ENCODE measurements at places on chromosomes 7 and 10.

GRCh38 chr7:153852261-153852660 is 199.9 kb upstream of the DPP6 start:
- no peaks in the 10 kb centered on the region for H3K4me1 ChIP-seq
- no peak overlapping the region for H3K4me3 ChIP-seq
- no peaks in the 10 kb centered on the region for H3K36me3 ChIP-seq
- no peaks in the 10 kb centered on the region for H3K27me3 ChIP-seq

DNA sequence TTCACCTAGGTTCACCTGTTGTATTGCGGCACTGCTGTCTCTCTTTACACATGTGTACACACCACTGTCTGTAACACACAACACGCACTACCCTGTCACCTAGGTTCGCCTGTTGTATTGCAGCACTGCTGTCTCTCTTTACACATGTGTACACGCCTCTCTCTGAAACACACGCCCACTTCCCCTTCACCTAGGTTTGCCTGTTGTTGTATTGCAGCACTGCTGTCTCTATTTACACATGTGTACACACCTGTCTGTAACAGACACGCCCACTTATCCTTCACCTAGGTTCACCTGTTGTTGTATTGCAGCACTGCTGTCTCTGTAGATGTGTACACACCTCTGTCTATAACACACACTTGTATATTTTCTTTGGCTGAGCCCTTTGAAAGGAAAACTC is 51.5 kb downstream of the WDR37 start:
- H3K36me3 ChIP-seq = peaks cover 86% of the 10 kb centered on the region
- H3K27me3 ChIP-seq = no peaks in the 10 kb centered on the region
- no peak overlapping the region for H3K27ac ChIP-seq

DNA sequence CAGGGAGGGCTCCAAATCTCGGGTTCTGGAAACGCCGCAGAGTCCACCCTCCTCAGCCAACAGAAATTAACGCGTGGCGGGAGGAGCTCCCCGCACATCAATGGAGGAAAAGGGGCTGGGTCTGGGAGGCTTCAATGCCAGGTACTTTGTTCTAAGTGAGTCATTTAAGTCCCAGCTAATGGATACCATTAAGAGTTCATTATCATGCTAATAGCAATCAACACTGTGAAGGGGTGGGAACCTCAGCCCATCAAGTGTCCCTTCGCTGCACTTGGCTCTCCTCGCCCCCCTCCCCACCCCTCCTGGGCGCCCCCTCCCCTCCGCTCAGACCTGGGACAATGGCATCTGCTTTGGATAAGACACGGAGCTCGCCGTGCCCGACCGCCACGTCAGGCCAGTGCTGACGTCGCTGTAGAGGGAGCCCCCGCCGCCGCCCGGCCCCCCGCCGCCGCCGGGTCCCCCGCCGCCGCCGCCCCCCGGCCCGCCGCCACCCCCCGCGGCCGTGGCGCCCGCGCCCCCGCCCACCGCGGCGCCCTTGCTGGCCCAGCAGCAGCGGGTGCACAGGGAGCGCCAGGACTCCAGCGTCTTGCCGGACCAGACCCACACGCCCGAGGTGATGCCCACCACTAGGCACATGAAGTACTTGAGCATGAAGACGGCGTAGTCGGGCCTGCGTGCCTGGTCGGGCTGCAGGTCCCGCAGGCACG is 2.9 kb downstream of the FZD8 start:
- peak overlapping the region; percentile 56 for H3K4me3 ChIP-seq
- H3K27ac ChIP-seq = no peak overlapping the region
- H3K4me1 ChIP-seq = peaks cover 15% of the 10 kb centered on the region
- H3K36me3 ChIP-seq = no peaks in the 10 kb centered on the region

DNA sequence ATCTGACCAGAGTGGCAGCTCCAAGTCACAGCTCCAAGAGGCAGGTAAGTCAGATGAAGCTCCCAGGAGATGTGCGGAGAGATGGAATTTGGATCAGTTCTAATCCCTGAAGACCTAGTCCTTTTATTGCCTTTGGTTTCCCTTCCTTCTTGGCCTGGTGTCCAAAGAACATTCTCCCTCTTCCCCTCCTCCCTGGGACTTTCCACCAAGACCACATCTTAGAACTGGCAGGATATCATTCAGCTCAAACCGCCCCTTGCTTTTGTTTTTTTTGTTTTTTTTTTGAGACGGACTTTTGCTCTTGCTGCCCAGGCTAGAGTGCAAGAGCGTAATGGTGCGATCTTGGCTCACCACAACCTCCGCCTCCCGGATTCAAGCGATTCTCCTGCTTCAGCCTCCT is 190.8 kb downstream of the GFRA1 start:
- H3K4me1 ChIP-seq = no peaks in the 10 kb centered on the region
- no peak overlapping the region for H3K4me3 ChIP-seq
- H3K27me3 ChIP-seq = no peaks in the 10 kb centered on the region

GRCh38 chr7:144386741-144387140 is 16.8 kb downstream of the NOBOX start:
- no peak for DNase-seq
- H3K4me1 ChIP-seq = no peaks in the 10 kb centered on the region
- H3K4me3 ChIP-seq = no peak overlapping the region
- no peaks in the 10 kb centered on the region for H3K27me3 ChIP-seq
- H3K36me3 ChIP-seq = no peaks in the 10 kb centered on the region
- H3K27ac ChIP-seq = no peak overlapping the region

DNA sequence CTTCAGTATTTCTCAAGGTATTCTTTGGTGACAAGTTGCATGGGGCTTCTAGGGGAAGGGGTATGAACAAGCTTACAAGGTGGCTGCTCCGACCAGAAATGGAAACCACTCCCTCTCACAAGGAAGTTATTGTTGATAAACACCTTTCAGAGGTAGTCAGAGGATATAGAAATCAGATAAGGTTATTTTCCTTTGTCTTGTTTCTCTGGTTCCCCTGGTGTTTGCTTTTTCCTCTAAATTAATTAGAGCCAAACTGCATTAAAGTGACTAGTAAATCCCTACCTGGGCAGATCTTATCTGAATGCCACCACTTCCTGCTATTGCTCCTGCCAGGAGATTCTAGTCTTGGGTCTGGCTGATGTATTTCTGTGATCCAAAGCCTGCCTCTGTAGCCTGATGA is 725.4 kb downstream of the INHBA start:
- H3K4me1 ChIP-seq = no peaks in the 10 kb centered on the region
- no peaks in the 10 kb centered on the region for H3K27me3 ChIP-seq
- no peak overlapping the region for H3K4me3 ChIP-seq
- no peaks in the 10 kb centered on the region for H3K36me3 ChIP-seq
- H3K27ac ChIP-seq = no peak overlapping the region

DNA sequence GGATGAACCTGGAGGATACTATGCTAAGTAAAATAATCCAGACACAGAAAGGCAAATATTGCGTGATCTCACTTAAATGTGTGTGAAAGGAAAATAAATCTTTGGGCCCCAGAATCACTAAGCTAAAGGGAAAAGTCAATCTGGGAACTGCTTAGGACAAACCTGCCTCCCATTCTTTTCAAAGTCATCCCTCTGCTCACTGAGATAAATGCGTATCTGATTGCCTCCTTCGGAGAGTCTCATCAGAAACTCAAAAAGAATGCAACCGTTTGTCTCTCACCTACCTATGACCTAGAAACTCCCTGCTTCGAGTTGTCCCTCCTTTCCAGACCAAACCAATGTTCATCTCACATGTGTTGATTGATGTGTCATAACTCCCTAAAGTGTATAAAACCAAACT is 40.1 kb upstream of the LAMB4 start:
- DNase-seq = no peak
- no peaks in the 10 kb centered on the region for H3K27me3 ChIP-seq
- no peaks in the 10 kb centered on the region for H3K36me3 ChIP-seq
- H3K4me3 ChIP-seq = no peak overlapping the region

- H3K27ac ChIP-seq = no peak overlapping the region
- no peaks in the 10 kb centered on the region for H3K27me3 ChIP-seq
- no peak overlapping the region for H3K4me3 ChIP-seq
- DNase-seq = no peak
Observed at GRCh38 chr7:148222721-148223120, 367.8 kb upstream of the C7orf33 start.

DNA sequence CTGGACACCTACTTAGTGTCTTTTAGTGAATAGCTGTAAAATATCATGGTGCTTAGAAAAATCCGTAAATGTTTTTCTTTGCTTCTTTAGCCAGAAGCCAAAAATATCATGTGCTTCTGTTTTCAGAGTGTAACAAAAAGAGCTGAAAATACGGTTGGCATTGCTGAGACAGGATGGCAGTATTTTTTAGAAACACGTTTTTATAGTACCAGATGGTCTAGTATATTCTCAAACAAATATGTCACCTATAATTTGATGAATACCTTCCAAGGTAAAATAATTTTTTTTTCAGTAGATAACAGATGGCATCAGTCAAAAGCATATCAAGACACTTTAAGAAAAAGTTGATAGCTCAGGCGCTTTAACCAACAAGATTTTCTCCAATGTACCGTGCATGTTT is 326.6 kb downstream of the PHF14 start:
- no peaks in the 10 kb centered on the region for H3K36me3 ChIP-seq
- H3K4me1 ChIP-seq = no peaks in the 10 kb centered on the region
- no peak for DNase-seq
- no peak overlapping the region for H3K4me3 ChIP-seq
- H3K27ac ChIP-seq = no peak overlapping the region

DNA sequence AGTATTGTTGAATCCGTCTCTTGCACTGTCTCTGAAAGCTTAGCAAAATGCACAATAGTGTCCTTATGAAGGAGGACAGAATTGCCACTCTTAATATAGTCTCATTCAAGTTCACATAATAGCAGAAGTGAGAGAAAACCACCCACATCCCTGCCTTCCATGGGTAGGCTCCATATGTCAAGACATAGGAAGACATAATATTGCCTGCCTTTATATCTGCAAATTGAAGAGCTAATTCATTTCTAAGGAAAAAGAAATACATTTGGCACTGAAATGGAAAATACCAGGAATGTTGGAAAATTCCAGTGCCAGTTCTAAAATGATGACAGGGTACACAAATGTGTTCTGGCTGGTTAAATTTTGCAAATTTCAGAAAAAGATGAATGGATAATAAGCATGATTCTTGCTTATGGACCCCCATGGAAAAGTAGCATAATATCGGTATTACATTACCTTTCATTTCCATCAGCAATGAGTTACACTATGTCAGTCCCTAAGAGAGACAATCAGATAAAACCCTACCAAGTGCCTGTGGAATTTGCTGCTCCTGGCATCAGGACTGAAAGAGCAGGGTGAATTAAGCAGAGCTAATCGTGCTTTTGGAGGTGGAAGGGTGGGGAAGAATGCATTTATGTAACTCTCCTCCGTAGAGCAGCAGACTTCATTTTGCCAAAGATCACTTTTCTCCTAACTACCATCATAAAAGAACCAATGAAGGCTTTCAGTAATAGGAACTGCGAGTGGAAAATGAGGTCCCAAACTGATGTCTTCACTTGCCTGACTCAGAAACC is 312.6 kb downstream of the FGFR2 start:
- H3K36me3 ChIP-seq = no peaks in the 10 kb centered on the region
- H3K27me3 ChIP-seq = no peaks in the 10 kb centered on the region
- H3K4me1 ChIP-seq = peaks cover 6% of the 10 kb centered on the region
- no peak overlapping the region for H3K27ac ChIP-seq

DNA sequence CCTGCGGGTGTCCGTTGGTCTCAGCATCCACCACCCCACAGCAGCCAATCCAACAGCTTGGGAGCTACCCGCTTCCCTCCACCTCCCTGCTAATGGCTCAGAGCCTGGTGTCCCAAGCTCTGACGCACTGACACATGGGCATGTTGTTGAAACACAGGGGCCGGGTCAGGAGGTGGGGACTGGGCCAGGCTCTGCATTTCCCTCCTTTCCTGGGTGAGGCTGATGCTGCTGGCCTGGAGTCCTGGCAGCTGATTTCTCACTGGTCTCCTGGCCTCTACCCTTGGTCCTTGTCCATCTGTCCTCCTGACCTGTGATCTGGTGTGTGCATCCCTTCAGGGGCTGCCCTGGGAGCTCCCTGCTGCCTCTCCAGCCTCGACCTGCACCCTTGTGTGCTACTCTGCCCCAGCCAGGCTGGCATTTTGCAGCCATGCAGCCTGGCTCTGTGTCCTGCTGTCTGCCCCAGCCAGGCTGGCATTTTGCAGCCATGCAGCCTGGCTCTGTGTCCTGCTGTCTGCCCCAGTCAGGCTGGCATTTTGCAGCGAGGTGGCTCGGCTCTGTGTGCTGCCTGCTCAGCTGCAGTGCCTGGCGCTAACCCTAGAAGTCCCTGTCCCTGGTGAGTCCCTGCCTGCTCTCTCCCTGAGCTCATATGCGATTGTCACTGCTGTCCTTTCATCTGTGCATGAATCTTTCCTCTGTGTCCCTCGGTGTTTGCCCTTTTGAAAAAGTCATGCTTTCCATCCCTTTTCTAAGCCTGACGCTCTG is 14.0 kb downstream of the AMZ1 start:
- H3K27ac ChIP-seq = no peak overlapping the region
- no peaks in the 10 kb centered on the region for H3K36me3 ChIP-seq
- no peak overlapping the region for H3K4me3 ChIP-seq

GRCh38 chr10:93996551-93996950 is 2.8 kb downstream of the PLCE1 start:
- no peak for DNase-seq
- peaks cover 29% of the 10 kb centered on the region for H3K27me3 ChIP-seq
- no peak overlapping the region for H3K27ac ChIP-seq
- H3K4me3 ChIP-seq = no peak overlapping the region

DNA sequence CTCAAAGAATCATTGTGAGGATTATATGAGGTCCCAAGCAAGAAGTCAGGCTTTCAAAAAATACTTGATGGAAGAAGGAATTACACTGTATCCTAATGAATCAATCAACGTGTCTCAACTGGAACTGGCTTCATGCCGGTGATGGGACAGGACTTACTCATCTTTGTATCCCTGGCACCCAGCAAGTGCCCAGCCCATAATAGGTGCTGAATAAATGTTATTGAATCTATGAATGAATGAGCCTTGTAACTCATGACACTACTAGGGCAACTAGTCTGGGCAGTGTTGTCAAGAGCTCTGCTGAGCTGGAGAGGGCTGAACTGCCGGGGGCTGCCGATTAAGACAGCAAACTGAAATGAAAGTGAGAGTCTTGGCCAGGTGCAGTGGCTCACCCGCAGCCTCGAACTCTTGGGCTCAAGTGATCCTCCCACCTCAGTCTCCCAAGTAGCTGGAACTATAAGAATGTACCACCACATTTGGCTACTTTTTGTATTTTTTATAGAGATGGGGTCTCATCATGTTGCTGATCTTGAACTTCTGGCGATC is 87.2 kb upstream of the KIF5B start:
- H3K27ac ChIP-seq = no peak overlapping the region
- H3K36me3 ChIP-seq = no peaks in the 10 kb centered on the region
- DNase-seq = no peak
- peaks cover 21% of the 10 kb centered on the region for H3K4me1 ChIP-seq
- H3K27me3 ChIP-seq = no peaks in the 10 kb centered on the region

- H3K4me1 ChIP-seq = no peaks in the 10 kb centered on the region
- DNase-seq = no peak
- no peaks in the 10 kb centered on the region for H3K27me3 ChIP-seq
- no peaks in the 10 kb centered on the region for H3K36me3 ChIP-seq
- H3K27ac ChIP-seq = no peak overlapping the region
- no peak overlapping the region for H3K4me3 ChIP-seq
Observed at GRCh38 chr10:6956562-6956961, 376.5 kb upstream of the PRKCQ start.

- no peaks in the 10 kb centered on the region for H3K27me3 ChIP-seq
- no peak overlapping the region for H3K27ac ChIP-seq
- H3K4me1 ChIP-seq = peaks cover 6% of the 10 kb centered on the region
- no peak overlapping the region for H3K4me3 ChIP-seq
Observed at GRCh38 chr10:87058171-87058570, 36.5 kb downstream of the GLUD1 start.

GRCh38 chr10:108421266-108421665 is 1256.8 kb upstream of the SORCS1 start:
- H3K27ac ChIP-seq = no peak overlapping the region
- H3K4me1 ChIP-seq = no peaks in the 10 kb centered on the region
- H3K36me3 ChIP-seq = no peaks in the 10 kb centered on the region
- no peak overlapping the region for H3K4me3 ChIP-seq
- no peaks in the 10 kb centered on the region for H3K27me3 ChIP-seq
- DNase-seq = no peak

All from upper lobe of right lung (tissue), 1 donor.